Chondrocyte (in vitro differentiated cells): ENCODE measurements at places on chromosomes 7 and 10. TPM values are rescaled to one million over a fixed set of nuclear protein-coding genes. Genes with fewer than 3 reads are reported as not detected.

GRCh38 chr7:105219771-105220160 is 169.0 kb downstream of the SRPK2 start:
- DNase-seq: no peak

- no peak for DNase-seq
These were observed 80.9 kb downstream of the FAM171A1 start for GRCh38 chr10:15290150-15290549.

HIF1AN gene
- 39.2 to 50.8 TPM (median 43.1 TPM) in 3 replicates for total RNA-seq

GRCh38 chr7:89104748-89105685 is 309.5 kb upstream of the TEX47 start:
- DNase-seq: no peak

GRCh38 chr10:126425489-126426065 is 37.3 kb upstream of the ADAM12 start:
- no peak for DNase-seq

GRCh38 chr10:78703593-78703992 is 365.2 kb upstream of the ZMIZ1 start:
- no peak for DNase-seq

ARMC3 gene
- 0.27 to 0.28 TPM in 2 of 3 replicates, not detected in the other for total RNA-seq

- DNase-seq: no peak
These were observed 26.2 kb upstream of the ABLIM1 start for GRCh38 chr10:114684084-114684821.

FKBP9 gene
- 234 to 355 TPM (median 335 TPM) in 3 replicates for total RNA-seq

DNA sequence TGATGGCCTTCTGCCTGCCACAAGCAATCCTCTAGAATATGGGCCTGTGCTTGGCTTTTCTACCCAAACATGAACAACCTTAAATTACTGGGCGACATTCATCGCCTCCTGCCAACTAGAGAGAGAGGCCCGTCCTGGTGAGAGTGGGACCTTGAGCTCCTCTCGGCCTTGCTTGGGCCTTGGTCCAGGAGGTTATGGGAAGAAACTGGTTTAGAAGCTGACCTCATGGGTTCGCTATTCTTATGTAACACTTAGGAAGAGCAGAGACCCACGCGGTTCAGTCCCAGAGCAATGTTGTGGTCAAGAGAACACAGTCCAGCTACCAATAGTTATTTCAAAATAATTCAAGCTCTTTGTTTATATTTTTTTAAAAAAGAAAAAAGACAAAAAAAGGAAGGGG is 176.3 kb upstream of the ZNF32 start:
- no peak for DNase-seq

GRCh38 chr10:1375346-1376170 is 319.4 kb downstream of the WDR37 start:
- DNase-seq: no peak

WDFY4 gene
- total RNA-seq: not detected in 3 replicates

DNA sequence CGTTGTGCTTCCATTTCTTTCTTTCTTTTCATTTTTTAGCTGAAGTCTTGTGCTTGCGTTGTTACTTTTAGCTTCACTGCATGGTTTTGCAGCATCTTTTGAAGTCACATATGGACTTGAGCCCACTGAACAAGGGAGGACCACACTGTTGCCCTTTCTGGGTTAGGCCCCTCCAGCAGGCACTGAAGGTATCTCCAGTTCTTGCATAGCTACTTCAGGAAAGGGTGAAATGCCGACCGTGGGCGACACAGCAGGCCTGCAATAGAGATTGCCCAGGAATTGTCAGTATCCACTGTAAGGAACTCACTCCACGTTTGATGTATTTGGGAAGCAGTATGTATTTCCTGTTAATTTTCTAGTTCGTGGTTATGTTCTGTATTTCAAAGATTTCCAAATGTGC is 85.1 kb downstream of the WDR37 start:
- no peak for DNase-seq

DNAH11 gene
- total RNA-seq: 0.02 TPM in 1 of 3 replicates, not detected in the others

GRCh38 chr10:69960988-69961880 is 91.4 kb upstream of the MACROH2A2 start:
- DNase-seq: no peak

- no peak for DNase-seq
These were observed 44.3 kb downstream of the TCERG1L start for GRCh38 chr10:131266936-131267813.

TRIM50 gene
- total RNA-seq: not detected in 3 replicates

GRCh38 chr7:2242541-2243429 is 759 bp downstream of the NUDT1 start:
- DNase-seq: no peak

VPS37D gene
- total RNA-seq: 4.9 to 6.6 TPM (median 6.2 TPM) in 3 replicates

DNA sequence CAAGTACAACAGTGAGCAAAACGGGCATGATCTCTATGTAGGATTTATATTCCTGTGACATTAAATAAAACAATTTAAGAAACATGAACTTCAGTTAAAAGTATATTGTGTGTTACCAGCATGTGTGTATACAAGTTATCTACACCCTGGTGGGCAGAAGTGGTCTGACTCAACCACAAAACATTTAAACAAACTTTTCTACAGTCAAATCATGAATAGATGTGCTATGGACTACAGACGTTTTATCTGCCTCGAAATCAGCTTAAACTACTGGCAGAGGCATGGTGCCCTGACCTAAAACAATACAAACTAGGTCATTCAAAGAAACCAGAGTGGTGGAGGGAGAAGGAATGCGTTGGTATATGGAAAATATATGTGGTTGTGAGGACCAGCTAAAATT is 3.6 kb downstream of the ARL3 start:
- DNase-seq: no peak

CNTNAP2 gene
- 0.27 to 1.2 TPM (median 0.36 TPM) in 3 replicates for total RNA-seq

DNA sequence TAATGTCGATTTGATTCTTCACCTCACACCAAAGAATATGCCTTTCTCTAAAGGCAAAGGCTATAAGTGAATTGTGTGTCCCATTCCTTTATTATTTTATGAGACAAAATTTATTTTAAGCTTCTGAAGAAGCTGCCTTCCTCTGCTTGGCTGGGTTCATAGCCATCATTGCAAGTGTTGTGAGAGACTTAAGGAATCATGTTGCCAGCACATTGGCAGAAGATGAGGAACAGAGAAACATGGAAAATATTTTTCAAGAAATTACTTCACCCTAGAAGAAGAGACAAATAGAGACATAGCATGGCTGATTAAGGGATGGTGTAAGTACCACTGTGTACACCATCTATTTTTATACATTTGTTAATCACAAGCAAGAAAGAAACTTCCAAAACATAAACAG is 230.1 kb upstream of the SEMA3E start:
- no peak for DNase-seq

DNA sequence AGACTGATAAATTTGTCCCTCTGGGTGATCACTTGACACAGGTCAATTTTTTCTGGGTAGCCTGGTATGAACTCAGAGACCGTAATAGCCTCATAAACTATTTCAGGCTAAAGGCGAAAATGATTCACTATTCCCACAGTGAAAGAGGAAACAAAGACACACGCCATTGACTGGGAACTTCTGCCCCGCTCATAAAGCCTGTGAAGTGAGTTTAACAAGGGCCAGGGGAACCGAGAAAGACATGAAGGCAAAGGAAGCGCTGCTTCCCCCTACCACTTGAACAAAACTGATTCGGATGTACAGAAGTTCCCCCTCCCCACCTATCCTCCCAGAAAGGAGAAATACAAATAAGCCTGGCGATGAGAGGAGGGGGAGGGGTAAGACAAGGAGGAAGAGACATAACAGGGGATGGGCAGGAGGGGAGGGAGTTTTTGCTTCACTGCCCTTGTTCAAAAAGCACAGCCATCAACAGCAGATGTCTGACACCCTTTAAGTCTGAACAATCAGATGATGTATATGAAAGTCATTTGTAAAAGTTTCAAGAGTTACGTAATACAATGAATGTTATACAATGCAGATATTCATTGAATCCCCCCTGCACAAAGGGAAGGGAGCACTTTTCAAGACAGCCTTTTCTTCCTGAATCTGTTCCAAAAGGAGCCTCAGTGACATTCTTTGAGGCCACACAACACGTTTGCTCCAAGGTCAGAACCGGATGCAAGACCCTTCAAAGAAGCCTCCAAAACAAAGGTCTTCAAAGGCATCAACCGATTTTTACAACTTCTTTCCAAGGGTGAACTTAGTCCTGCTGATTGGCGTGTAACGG is 734 bp downstream of the ABCB4 start:
- no peak for DNase-seq

- DNase-seq: no peak
These were observed 47.2 kb downstream of the DNAJC12 start for GRCh38 chr10:67790534-67791408.

THAP5 gene
- 22.4 to 31.4 TPM (median 25.9 TPM) in 3 replicates for total RNA-seq

SPRN gene
- 2.4 to 7.3 TPM (median 6.5 TPM) in 3 replicates for total RNA-seq

AEBP1 gene
- total RNA-seq: 242 to 422 TPM (median 412 TPM) in 3 replicates

- DNase-seq: peak; percentile 71
These were observed 11.4 kb downstream of the FAM241B start for GRCh38 chr10:69641261-69641980.

DNA sequence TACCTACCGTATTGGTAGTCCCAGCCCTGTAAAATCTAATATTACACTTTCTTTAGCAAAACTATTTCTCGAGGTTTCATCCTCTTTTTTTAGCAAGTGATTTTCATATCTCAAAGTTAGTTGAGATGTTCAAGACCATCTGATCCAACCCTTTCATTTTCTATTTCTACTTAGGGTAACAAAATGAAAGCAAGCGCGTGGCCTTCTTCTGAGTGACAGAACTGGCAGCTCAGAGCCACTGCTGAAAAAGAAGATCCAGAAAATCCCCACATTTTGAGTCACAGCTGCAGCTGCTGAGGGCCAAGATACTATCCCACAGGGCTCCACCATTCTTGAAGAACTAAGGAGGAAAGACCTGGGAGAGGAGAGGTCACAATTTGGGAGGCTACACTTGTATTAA is 24.8 kb upstream of the ZNF800 start:
- DNase-seq: no peak

- no peak for DNase-seq
These were observed 31.2 kb downstream of the ZNF467 start for GRCh38 chr7:149742075-149742701.

GRCh38 chr10:48266528-48266927 is 8.0 kb downstream of the FRMPD2 start:
- no peak for DNase-seq

DNA sequence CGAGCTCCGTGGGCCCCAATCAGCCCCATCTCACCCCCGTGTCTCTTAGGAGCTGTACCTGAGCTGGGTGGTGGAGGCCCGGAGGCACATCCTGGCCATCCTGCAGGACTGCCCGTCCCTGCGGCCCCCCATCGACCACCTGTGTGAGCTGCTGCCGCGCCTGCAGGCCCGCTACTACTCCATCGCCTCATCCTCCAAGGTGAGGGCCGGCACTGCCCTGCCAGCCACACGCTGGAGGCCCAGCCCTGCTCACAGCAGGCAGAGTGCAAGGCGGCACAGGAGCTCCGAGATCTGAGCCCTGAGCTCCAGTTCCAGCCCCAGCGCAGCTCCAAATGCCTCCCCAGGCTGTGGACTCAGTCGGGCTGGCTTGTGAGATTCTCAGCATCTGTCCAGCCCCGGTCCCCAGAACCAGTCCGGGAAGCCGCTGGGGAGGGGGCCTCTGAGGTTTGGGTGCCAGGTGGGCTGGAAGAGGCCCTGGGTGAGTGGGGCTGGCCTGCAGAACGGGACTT is 9.3 kb downstream of the TMEM120A start:
- DNase-seq: peak; percentile 93

GRCh38 chr7:29865526-29865925 is 59.2 kb downstream of the WIPF3 start:
- DNase-seq: no peak

LBX1 gene
- total RNA-seq: not detected in 3 replicates

LRRD1 gene
- 0.22 to 0.41 TPM in 2 of 3 replicates, not detected in the other for total RNA-seq

ZNF117 gene
- total RNA-seq: 4.7 to 12.0 TPM (median 6.9 TPM) in 3 replicates

DNA sequence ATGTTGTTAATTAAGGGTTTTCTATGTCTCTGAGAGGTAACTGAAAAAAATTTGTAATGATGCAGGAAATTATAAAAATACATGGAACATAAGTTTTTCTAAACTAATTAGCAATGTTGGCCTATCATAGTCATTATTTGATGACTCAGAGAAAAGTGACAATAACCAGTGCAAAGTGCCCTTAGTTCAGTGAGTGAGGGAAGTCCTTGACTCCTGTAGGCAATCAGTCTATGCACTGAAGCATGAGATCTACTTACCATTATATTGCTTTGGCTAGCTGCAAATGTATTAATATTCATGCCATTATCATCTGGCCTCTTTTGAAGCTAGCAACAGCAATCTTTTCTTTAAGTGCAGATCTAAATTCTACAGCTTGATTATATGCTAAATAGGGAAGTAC is 40.6 kb downstream of the CCDC172 start:
- no peak for DNase-seq

DNA sequence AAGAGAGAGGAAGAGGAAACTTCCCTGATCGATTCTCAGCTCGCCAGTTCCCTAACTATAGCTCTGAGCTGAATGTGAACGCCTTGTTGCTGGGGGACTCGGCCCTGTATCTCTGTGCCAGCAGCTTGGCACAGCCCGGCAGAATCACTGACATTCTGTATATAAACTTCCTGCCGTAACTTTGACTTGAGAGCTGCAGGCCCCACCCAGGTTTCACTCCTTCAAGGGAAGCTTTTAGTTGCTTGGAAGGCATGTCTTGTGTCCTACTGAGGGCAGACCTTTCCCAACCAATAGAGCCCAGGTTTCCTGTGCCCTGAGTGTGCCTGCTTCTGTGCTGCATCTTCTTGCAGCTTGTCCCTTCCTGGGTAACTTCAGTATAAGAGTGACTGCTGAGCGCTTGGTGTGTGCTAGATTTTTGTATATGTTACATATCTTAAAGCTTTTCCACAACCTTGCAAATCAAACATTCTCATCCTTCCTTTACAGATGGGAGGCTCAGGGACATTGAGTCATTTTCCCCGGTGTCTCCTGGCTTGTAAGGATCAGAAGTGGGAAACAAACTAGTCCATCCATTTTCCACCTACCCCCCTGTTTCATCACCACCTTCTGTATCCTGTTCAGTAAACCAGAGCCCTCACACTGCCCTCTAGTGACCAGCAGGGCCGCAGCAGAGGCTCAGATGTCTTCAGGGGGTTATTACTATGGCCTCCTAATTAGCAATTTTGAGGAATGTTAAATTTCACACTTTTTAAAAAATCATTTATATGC is 225.2 kb upstream of the PRSS58 start:
- DNase-seq: no peak

DNA sequence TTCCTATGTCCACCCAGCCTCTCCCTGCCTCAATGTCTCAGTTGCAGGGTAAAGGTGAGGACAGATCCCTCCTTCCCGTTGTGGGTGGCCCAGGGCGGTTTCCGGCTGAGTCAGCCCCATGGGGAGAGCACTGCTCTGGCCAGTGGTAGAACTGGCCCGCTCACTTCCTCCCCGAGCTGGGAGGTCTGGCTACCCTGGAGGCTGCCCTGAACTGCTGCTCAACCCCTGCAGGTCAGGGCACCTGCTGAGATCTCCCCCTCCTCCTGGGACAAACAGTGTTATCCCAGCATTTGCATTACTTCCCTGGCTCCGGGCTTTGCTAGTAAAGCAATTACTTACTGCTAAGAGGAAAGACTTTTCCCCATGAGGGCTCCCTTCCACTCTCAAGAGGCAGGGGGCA is 21.4 kb upstream of the IMPDH1 start:
- no peak for DNase-seq
